ENCODE measurements at places on chromosomes 12 and 14.

GRCh38 chr12:93358821-93359220 lies 18.9 kb upstream of the NUDT4 start:
- no peak for DNase-seq

DNA sequence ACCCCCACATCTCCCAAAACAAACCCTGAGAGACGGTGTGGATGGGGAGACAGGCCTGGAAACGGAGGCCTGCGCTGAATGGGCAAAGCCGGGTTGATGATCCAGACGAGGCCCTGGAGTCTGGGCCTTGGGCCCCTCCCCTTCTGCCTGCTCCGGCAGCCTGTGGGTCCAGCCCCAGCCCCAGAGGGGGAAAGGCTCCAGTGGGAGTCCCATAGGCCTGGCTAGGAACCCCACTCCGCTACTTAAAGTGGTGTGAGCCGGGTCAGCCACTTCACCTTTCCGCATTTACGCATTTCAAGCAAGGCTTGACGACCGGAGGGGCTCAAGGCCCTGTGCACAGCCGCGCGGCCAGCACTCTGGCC lies 695 bp upstream of the TNFAIP2 start:
- no peak for DNase-seq

DNA sequence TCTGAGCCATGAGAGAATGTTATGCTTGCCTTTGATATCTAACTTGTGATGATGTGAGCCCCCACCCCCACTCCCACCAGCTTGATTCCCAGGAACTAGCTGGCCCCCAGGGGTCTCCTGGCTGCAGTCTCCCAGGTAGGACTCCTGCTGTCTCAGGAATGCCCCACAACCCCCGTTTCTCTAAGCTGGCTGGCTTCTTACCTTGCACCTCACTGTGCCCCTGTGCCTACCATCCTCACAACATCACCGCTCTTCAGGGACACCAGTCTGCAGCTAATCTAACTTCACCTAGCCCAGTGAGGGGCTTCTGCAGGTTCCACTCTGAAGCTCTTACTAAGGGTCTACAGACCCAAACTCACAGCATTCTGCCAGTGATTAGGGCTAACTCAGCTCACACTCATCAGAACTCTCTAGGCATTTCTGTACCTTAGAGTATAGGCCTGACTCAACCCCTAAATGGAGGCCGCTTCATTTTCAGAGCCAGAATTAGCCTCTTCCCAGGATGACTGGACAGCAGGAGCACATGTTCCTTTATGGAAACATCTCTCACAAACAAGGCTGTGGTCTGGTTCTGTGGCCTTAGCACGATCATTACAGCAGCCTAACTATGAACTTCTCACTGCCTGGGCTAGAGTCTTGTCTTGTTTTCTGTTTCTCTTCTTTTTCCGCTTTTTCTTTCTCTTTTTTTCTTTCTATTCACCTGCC lies 72.8 kb upstream of the IFNG-AS1 start:
- DNase-seq, result no peak

DNA sequence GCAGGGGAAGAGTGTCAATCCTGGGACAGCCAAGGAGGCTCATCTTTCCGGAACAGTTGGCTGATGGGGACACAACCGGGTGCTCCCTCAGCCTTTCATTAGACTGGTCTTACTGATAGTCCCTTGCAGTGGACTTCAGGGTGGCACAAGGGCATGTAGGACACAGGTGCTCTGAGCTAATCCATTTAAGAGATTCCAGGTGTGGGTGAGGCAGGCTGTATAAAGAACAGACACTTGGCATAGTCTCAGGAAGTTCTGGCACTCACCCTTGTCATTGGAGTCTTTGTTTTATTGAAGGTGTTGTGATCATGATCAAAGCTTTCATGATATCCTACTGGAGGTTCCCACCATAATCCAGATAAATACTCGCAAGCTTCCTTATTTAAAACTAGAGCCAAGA lies 341.6 kb downstream of the EMP1 start:
- DNase-seq, result no peak

- no peak for DNase-seq
Observed at GRCh38 chr12:91327131-91327530, 144.5 kb upstream of the DCN start.

- DNase-seq, result no peak
Observed at GRCh38 chr12:70338531-70338930, 27.6 kb upstream of the KCNMB4 start.

DNA sequence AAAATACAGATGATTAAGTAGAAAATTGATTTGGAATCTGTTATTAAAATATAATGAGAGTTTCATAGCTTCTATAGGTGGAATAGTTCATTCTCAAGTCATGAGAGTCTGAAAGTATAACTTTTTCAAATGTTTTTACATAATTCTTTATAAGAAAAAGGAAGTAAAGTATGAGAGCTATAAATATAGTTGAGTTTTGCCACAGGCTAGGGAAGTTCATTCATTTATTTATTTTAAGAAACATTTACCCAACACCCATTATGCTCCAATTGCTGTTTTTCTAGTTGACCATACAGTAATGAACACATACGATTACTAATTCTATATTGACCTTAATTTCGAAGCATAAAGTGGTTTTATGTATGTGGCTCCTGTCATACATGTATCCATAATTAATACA lies 24.8 kb downstream of the LRRIQ1 start:
- no peak for DNase-seq

DNA sequence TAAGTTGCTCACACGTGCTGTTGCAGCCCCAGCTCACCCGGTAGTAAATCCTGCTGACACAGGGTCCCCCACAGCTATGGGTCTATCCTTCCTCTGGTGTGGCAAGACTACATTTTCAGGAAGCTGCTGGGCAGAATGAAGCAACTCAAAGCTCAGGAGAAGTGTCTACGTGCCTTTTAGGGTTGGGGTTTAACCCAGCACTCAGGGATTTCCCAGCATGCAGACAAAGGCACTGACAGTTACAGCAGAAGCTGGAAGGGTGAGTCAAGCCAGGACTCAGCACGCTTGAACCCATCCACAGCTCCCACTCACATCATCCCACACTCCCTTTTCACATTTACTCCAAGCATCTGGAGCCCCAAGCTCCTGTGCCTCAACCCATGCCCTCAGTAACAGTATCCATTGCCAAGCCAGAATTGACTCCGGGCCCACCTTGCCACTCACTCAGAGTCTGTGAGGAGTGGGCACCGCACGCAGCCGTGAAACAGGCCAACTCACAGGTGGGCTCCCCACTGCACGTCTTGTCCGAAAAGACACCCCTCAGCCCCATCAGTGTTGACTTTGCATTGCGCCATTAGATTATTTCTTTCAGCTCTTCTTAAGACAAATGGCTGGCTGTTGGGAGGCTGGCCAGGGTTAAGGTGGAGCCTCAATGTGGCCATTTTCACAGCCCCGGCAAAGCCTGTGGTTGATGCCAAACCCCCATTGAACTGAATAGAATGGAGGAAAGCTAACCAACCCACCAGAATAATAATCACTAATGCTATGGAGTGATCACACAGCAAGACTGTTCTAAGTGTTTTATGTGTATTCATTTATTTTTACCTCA lies 59.6 kb downstream of the ZFP36L1 start:
- no peak for DNase-seq

DNA sequence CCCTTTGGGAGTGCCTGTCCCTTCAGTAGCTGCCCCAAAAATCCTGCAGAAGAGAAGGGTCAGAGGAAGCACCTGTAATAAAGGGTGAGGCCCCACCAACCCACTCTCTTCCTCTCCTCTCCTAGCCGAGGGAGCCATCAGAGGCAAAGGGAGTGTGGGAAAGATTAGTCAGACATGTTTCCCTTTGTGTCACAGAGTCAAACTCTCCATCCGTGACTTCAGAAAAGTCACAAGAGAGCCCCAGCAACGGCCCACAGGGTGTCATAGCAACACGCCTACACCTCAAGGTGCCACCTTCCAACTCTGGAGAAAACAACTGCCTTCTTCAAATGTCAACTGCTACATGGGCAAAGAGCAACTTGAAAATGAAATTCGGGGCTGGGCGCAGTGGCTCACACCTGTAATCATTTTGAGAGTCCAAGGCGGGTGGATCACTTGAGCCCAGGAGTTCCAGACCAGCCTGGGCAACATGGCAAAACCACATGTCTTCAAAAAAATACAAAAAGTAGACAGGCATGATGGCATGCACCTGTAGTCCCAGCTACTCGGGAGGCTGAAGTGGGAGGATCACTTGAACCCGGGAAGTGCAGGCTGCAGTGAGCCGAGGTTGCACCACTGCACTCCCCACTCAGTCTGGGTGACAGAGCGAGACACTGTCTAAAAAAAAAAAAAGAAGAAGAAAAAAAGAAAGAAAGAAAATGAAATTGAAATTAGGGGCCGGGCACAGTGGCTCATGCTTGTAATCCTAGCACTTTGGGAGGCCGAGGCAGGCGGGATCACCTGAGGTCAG lies 17.7 kb upstream of the CD27 start:
- peak; percentile 82 for DNase-seq

- DNase-seq, result no peak
Observed at GRCh38 chr14:100498068-100498467, 89.1 kb downstream of the BEGAIN start.

DNA sequence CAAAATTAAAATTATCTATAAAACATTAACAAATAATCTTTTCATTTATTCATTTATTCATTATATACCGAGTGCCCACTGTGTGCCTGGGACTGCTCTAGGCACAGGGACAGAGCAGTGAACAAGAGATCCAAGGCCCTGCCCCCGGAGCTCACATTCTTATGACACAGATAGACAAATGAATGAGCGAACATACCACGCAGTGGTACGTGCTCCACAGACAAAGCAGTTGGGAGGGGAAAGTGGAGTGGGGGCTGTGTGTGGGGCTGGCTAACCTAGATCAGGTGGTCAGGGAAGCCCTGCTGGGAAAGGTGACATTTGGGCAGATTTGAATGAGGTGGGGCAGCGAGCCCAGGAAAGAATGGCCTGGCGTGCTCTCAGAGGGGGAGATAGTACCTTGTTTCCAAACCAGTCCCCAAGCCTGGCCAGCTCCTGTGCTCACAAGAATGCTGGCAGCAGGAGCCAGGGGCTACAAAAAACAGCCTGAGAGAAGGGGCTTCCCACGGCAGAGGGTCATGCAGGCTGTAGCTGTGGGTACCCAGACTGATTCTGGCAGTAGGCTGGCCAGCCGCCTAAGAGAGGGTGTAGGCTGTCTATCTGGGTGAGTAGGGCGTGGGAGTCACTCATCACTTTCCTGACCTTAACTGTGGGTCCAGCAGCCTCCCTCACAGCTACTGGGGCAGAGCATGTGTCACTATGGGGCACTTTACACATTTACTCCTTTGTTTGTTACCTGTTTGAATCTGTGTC lies 57.8 kb upstream of the ACTN1 start:
- DNase-seq, result no peak

DNA sequence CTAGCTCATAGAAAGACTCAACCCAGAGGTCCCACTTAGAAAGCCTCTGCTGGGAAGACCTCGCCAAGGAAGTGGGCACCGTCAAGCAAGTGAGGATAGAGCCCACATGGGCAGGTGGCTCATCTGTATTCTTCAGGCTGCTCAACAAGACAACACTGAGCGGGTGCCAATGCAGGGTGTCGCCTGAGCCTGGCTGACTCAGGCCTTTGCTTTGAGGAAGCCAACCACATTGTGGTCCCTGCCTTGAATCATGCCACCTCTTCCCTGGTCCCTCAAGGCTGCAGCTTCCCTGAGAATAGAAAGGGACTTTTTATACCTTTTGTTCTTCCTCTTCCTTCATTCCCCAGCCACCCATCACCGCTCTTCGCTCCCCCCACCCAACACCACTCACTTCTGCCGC lies 2.1 kb upstream of the RNASE13 start:
- DNase-seq, result no peak

DNA sequence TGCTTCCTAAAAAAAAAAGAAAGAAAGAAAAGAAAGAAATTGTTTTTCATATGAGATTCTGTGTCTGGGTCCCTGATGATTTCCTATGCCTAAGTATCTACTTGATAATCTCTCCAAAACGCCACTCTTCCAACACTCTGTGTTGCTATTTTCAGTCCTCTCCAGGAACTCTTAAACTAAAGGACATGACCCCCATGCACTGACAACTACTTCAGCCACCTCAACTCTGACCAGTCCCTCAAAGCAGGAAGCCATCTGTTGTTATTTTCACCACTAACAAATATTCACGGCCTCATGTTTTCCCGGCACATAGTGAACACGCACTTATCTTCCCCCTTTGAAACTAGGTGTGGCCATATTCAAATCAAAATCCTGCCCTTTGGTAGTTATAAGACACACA lies 259.3 kb downstream of the PPFIA2 start:
- no peak for DNase-seq

- DNase-seq, result no peak
Observed at GRCh38 chr12:103457471-103457870, 38.3 kb downstream of the C12orf42 start.

DNA sequence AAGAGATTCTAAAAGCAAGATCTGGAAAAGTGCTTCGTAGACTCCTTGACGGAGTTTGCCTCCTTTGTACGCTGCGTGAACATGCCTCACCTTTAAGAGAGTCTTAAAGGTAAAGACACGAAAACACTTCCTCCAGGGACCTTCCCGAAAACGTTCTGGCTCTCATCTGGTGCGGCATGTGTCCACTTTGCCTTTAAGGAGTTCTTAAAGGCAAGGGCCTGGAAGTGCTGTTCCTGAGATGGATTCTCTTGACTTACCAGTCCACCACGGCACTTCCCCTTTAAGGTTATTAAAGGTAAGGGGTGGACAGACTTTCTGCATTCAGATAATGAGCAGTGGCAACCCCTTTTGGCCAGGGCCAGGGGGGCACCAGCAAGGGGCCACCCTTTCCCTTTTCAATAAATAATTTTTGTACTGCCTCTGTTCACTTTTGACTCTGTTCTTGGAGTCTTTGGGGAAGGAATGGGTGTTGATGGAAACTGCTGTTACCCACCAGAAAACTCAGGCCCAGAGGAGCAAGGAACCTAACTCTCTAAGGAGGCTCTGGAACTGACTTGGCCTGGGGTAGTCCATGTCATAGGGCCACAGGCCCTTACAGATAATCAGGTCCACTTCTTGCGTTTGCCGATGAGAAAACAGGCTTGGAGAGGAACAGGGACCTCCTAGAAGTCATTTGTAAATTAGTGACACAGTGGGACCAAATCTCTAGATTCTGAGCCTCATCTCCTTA lies 4.4 kb downstream of the REM2 start:
- DNase-seq, result no peak

GRCh38 chr12:3596703-3597415 lies 105.9 kb downstream of the PRMT8 start:
- no peak for DNase-seq

DNA sequence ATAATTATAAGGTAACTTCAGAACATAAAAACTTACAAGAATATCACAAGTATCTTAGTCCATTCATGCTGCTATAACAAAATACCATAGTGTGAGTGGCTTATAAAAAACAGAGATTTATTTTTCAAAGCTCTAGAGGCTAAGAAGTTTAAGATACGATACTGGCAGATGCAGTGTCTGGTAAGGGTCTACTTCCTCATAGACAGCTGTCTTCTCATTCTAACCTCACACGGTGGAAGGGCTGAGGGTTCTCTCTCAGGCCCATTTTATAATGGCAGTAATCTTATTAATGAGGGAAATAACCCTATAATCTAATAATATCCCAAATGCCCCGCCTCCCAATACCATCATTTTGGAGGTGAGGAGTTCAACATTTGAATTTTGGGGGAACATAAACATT lies 23.7 kb upstream of the OSBPL8 start:
- DNase-seq, result no peak

- DNase-seq, result no peak
Observed at GRCh38 chr12:5078423-5078822, 34.7 kb downstream of the KCNA5 start.
